ENCODE measurements at places on chromosomes 7 and 10.

- DNase-seq = peak; percentile 57
Observed at GRCh38 chr10:21039721-21040120, 142.6 kb upstream of the NEBL start.

DNA sequence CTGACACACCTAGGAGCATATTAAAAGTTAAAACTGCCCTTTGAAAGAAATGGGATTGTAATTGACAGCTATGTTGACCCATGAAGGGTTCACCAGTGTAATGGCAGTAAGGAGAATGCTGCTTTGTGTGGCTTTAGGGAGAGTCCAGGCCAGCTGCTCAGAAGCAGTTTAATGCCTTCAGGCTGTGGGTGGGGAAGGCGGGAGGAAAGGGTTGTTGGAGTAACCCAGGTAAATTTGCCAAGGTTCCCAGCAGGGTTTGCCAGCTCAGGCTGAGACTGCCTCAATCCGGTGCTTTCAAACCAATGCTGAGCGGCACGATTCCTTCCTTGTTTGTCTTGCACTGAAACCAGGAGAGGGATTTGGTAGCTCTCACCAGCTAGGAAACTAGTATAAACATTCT lies 637.2 kb downstream of the INHBA start:
- DNase-seq = no peak

DNA sequence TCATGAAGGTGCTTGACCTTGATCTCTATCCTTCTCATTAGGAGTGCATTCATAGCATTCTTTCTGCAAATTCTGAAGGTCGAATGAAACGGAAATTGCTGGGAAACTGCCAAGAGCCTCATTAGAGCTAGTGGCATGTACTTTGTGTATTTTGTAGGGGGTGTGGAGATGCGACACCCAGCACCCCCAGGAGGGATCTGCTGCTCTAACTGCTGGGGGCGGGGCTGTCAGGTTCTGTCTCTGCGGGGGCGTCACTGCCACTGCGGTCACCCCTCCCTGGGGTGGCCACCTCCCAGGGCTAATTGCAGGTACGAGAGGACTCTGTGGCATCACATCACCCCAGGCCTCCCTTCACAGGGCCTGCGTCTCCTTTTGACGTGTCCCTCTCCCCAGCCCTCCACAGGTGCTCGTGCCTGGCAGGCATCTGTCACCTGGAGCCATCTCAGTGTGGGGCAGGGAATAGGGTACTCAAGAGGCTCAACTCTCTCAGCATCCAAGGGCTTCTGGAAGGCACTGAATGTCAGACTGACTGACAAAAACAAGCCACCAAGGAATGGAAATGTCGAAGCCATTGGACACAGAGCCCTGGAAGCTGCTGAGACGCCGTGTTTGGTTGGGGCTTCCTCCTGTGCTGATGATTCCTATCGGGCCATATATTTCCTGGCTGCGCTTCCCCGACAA lies 151.1 kb downstream of the ACTR3B start:
- peak; percentile 87 for DNase-seq

- DNase-seq = no peak
Observed at GRCh38 chr7:9302436-9302835, 869.0 kb downstream of the NXPH1 start.

DNA sequence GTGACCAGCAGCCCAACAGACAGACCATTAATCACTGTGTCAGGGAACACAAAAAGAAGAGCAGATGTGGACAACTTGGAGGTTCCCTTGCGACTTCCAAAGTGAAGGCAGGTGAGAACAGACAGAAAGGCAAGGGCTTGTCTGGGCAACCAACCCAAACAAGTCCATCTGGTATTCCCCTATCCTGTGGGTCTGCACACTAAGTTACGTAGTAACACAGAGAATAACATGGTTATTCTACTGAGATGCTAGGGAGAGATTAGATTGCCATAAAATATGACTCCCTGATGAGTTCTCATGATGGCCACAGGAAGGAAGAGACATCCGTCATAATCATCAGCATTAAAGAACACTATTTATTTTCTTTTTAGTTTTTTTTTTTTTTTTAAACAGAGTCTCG lies 252.2 kb downstream of the CALN1 start:
- DNase-seq = no peak

All from eye (tissue), 1 donor.